SK-MEL-5 (cell line): ENCODE measurements at places on chromosomes 3 and 15. TPM values are rescaled to one million over a fixed set of nuclear protein-coding genes. Genes with fewer than 3 reads are reported as not detected.

Gene CCR8
- not detected in 2 replicates for total RNA-seq

Gene NR1I2
- not detected in 2 replicates for total RNA-seq

Gene RAB8B
- 26.2 and 28.6 TPM in 2 replicates for total RNA-seq

Gene UTS2B
- total RNA-seq, result 0.37 and 0.75 TPM in 2 replicates

Gene SNAPC5
- 60.5 and 60.7 TPM in 2 replicates for total RNA-seq

Gene MNS1
- 1.9 and 2.8 TPM in 2 replicates for total RNA-seq

Gene KIF7
- 2.1 and 2.3 TPM in 2 replicates for total RNA-seq

Gene IQCF5
- total RNA-seq, result not detected in 2 replicates

Gene FRMD4B
- 31.4 and 36.7 TPM in 2 replicates for total RNA-seq

Gene CPN2
- total RNA-seq, result not detected in 2 replicates

Gene STAB1
- total RNA-seq, result not detected in 2 replicates

Gene GOLGA8S
- total RNA-seq, result not detected in 2 replicates

Gene MAGI1
- total RNA-seq, result 0.77 and 3.6 TPM in 2 replicates

Gene BNC1
- not detected in 2 replicates for total RNA-seq

Gene CYP8B1
- not detected in 2 replicates for total RNA-seq

Gene WDR93
- total RNA-seq, result 0.19 TPM in 1 of 2 replicates, not detected in the other

Gene STX19
- total RNA-seq, result not detected in 2 replicates

Gene SPESP1
- total RNA-seq, result 148 and 159 TPM in 2 replicates

Gene FETUB
- total RNA-seq, result not detected in 2 replicates

Gene EHD4
- total RNA-seq, result 4.9 and 5.7 TPM in 2 replicates

Gene C3orf22
- not detected in 2 replicates for total RNA-seq

Gene CCDC51
- total RNA-seq, result 41.6 and 43.8 TPM in 2 replicates

Gene DAZL
- not detected in 2 replicates for total RNA-seq

Gene ZNF620
- 2.2 and 2.3 TPM in 2 replicates for total RNA-seq

Gene PRRT3
- 0.34 and 0.51 TPM in 2 replicates for total RNA-seq

Gene TRA2B
- total RNA-seq, result 221 and 235 TPM in 2 replicates

Gene KBTBD8
- 1.3 and 2.0 TPM in 2 replicates for total RNA-seq

Gene EFHB
- 2.1 TPM in 1 of 2 replicates, not detected in the other for total RNA-seq

Gene NOX5
- total RNA-seq, result 4.0 TPM in 2 replicates

Gene GOLGA8J
- total RNA-seq, result 0.16 TPM in 1 of 2 replicates, not detected in the other

Gene GP5
- total RNA-seq, result not detected in 2 replicates

Gene DUOX2
- total RNA-seq, result 0.03 TPM in 2 replicates

Gene TXNRD3
- 9.4 and 10.7 TPM in 2 replicates for total RNA-seq

Gene TADA3
- 74.0 and 75.7 TPM in 2 replicates for total RNA-seq

Gene ANKRD63
- total RNA-seq, result 0.16 and 0.29 TPM in 2 replicates

Gene PLCH1
- total RNA-seq, result 0.26 and 0.35 TPM in 2 replicates
